ENCODE measurements at places on chromosomes 16 and 17. TPM values are rescaled to one million over a fixed set of nuclear protein-coding genes. Genes with fewer than 3 reads are reported as not detected.

The C1QTNF8 gene
- total RNA-seq: not detected

The TANC2 gene
- 137 TPM for total RNA-seq

The KRT26 gene
- not detected for total RNA-seq

The GNAO1 gene
- total RNA-seq: 71.6 TPM

The FBXO31 gene
- 28.9 TPM for total RNA-seq

The SPATA33 gene
- 13.4 TPM for total RNA-seq

The CNGB1 gene
- 3.0 TPM for total RNA-seq

DNA sequence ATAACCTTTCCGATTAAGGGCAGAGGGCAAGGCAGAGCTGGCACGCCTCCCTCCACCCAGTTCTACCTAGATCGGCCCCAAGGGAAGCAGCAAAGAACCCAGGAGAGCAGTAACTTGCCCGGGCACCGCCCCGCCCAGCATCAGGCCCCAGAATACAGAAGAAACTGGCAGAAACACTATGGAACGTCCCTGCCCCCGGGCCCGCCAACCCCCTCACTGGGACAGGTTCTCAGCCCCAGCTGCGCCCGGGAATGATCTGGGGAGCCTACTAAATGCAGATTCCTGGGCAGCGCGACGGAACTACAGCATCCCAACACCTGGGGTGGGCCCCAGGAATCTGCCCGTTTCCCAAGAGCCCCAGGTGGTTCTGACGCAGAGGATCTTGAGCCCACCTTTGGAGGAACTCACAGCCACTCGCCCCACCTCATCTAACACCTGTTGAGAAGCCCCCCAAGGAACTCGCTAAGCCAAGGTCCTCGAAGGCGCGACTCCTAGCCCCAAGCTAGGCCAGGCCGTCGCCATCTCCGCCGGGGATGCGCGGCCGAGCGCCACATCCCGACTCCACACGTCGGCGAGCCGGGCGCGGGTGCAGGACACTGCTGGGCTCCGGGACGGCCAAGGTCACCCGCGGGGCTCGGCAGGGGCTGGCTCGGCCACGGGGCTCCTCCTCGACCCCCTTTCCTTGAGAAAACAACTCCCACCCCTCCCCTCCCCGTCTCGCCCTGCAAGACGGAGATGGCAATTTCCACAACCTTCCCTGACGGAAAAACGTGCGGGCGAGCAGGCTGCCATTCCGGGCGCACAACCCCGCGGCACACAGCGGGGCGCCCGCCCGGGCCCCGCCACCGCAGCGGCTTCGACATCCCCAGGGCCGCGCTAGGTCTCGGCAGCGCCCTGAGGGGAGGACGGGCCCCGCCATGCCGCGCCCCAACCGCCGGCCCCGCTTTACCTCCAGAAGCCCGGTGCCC lies 913 bp downstream of the CDIP1 start:
- no peak for DNase-seq

- no peak for DNase-seq
These were observed 12.5 kb upstream of the SLC4A1 start for GRCh38 chr17:44280392-44280937.

GRCh38 chr16:15599303-15600070 lies 43.5 kb downstream of the MARF1 start:
- DNase-seq: no peak

GRCh38 chr17:74635418-74635817 lies 11.9 kb upstream of the CD300E start:
- DNase-seq: no peak

DNA sequence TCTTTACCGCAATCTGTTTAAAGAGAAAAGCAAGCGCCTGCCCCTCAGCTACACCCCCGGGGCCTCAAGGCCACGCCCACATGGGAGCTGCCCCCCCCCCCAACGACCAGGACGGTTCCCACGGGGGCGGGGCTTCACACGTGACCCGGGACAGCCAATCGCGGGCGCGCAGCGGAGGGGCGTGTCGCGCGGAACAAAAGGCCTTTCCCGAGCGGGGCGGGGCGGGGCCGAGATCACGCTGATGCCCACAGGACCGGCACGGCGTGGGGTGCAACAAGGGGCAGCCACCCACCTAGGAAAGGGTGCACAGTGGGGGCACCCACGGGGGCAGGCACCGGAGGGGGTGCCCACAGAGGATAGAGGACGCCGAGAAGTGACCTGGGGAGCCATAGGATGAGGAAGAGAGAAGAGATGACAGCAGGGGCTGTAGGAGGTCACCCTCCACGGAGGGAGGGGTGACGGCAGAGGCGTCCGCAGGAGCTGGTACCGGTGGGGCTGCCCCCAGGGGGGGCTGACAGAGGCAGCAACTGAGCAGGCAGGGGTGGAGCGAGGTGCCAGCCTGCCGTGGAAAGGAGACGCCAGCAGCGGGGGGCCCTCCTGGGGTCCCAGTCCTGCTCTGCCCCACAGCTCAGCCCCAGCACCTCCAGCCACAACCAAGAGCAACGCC lies 6.2 kb downstream of the UNKL start:
- DNase-seq: peak; percentile 93

DNA sequence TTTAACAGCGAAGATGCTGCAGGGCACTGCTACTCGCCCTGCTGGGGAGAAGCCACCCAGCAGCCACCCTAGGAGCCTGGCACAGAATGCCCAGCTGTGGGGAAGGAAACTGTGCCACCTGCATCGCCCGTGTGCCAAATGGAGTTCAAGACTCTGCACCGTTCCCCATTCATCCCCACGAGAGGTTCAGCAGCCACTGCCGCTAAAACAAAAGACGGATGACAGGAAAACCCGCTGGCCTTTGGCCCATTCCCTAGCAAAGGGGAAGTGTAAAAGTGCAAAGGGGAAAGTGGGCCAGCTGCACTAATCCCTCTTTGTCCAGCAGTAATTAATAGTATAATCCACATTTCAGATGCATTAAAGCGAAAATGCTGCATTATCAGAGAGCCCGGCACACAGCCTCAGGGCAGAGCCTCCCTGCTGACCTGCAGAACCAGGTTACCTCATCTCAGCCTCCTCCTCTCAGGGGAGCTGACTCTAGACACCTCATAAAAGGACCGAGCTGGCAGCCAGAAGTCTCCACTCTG lies 37.7 kb downstream of the ZFHX3 start:
- no peak for DNase-seq

GRCh38 chr16:70271696-70272095 lies 17.6 kb downstream of the AARS1 start:
- no peak for DNase-seq

DNA sequence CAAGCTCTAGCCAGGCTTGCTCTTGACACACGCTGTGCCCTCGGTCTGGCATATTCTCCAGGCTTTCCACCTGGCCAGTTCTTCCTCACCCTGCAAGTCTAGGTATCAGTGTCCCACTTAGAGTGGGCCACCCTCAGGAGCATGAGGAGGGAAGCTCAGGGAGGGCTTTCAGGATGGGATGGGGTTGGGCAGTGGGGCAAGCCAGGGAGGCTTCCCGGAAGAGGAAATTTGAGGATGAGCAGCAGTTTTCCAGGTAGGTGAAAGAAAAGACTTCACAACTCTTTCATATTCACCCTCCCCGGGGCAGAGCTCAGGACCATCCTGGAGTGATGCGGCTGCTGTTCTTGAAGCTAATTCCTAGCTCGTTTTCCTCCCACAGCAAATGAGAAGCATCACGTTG lies 14.5 kb upstream of the LDHD start:
- DNase-seq: no peak

GRCh38 chr16:49889725-49890397 lies 33.9 kb upstream of the ZNF423 start:
- no peak for DNase-seq

DNA sequence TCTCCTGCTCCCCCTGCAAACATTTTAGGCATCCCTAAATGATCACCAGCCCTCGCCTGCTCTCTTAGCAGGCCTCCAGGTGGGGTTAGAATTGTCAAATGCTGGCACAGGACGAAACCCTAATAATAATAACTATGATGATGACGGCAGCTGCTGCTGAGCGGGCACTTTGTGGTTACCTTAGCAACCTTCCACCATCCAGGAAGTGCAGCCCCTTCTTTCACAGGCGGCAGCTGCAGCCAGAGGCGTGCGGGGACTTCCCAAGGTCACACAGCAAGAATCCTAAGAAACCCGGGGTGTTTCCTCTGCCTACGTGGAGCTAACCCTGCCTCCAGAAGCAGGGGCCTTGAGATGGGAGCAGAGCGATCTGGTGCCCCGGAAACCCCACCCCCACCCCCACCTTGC lies 22.4 kb upstream of the EIF1 start:
- DNase-seq: no peak

- no peak for DNase-seq
These were observed 772 bp downstream of the PFAS start for GRCh38 chr17:8249621-8250500.

- DNase-seq: peak; percentile 34
These were observed 56.1 kb downstream of the TNRC6C start for GRCh38 chr17:78014646-78015045.

DNA sequence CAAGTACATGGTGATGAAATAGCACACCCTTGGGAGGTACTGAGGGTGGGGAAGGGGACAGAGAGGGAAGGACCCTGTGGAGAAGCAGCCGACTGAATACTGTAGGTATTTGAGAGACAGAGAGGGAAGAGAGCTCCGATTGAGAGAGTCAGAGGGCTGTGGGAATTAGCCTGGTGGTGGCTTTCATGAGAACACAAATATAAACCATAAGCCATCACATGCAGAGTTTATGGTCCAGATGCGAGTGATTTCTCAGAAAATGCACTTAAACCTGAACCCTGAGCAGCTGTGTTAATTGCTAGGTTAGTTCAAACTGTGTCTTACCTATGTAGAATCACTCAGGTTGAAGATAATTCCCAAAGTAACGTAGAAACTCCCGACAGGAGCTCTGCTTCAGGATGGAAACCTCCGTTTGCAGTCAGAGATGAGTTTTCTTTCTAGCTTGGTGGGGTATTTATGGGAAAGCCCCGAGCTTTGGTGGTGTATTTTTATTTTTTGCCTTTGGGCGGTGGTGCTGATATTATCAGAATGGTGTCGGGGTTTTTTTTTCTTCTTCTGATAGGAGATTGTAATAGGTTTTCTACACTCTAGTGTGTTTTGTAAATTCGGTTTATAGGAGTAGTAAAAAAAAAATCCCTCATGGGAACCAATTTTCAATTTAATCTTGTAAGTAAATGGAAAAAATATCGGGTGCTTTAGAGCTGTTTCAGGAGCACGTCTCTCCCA lies 184.9 kb upstream of the CACNG5 start:
- no peak for DNase-seq

DNA sequence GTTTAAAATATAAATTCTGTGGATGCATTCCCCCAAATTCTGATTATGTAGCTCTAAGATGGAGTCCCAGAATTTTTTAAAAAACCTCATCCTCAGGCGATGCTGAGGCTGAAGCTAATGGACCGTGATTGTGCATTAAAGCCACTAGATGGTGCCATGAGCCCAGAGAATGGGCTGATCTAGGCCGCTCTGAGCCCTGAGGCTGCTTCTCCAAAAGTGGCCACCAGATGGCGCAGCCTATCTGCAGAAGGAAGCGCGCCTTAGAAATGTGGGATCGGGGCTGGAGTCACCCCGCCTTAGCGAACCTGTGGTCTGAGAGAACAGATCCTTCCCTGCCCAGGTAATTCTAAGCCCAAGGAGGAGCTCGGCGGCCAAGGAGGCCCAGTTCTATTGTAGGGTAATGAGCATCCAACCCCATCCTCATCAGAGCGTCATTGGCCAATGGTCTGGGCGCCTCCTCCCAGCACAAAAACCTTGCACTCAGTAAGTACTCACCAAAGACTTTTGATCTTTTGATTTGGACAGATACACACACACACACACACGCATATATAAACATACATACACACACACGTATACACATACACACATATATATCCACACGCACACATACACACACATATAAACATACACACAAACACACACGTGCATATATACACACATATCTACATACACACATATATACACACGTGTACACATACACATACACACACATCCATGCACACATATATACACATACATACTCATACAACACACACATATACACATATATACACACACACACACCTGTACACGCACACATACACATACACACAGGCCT lies 13.7 kb upstream of the MMP2 start:
- DNase-seq: peak; percentile 83

GRCh38 chr16:65833171-65833871 lies 533.2 kb upstream of the CDH5 start:
- no peak for DNase-seq

DNA sequence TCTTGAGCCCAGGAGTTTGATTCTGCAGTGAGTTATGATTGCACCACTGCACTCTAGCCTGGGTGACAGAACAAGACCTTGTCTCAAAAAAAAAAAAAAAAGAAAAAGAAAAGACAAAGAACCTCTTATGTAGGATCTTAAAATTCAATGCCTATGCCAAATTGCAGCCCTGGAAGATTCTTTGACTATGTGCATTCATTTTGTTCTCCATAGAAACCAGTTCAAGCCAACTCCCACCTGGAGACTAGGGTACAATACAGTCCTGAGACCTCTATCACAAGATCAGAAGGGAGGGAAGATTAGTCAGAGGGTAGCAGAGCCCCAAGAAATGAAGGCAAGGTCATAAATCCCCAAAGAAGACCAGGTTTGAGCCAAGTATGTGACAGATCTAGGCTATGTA lies 90.6 kb upstream of the HAS3 start:
- DNase-seq: no peak

- DNase-seq: no peak
These were observed 44.7 kb upstream of the TEKT3 start for GRCh38 chr17:15386083-15386482.

DNA sequence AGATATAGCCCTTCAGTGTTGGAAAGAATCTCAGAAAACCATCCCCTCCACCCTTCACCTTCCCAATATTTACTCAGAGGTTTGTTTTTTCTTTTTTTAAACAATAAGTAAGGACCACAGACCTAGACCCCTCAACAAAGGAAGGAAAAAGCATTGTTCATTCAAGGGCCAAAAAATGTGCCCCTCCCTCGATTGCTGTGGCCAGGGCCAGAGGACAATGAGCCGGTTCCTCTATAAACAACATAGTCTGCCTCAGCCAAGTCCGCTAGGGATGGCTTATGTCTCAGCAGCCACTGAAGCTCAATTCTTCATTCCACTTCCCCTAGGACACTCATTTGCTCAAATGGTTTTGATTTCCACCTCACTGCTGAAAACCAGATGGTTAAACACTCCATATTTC lies 24.0 kb downstream of the TRIM16 start:
- no peak for DNase-seq

GRCh38 chr16:2275476-2276367 lies 7.8 kb upstream of the RNPS1 start:
- no peak for DNase-seq

Measured in cerebellum (tissue), 4 donors.